ENCODE measurements at places on chromosomes 6 and 20.
A peak's percentile ranks its signal among the peaks of the same experiment; 100 is the strongest.

DNA sequence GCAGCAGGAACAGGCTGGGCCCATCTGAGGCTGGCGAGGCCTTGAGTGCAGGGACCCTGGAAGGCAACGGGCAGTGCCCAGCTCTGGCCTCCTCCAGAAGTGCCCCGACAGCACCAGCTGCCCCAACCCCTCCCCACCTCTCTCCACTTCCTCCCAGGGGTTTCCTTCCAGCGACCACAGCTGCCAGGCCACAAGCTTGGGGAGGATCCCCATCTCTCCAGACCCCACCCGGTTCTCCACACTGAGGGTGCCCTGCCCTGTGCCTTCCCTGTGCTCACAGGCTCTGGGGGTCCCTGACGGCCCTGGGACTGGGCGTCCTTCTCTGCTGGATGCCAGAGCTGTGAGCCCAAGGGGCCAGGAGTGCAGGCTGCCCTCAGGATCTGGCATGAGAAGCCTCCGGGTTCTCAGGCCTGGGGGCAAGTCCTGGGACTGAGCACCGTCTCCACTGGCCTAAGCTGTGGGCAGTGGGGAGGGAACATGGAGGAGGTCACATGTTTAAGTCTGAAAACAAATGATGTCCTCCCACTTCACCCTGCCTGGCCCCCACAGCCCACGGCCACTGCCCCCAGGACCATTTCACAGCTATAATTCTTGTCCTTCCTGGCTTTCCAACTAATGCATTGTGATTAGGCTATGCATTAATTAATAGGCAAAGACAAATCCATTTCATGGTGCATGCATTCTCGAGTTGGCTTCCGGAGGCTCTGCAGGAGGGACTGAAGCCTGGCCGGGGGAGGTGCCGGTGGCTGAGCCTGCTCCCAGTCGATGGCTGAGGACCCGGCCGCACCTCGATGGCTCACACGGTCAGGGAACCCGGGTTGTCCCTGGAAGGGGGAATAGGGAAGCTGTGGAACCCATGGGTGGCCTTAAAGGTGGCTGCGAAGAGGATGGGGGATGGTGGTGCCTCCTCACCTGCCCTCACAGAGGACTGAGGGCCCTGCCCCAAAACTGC lies 24.4 kb downstream of the BHLHE23 start:
- DNase-seq, result no peak

- peak; percentile 10 for DNase-seq
Measured at GRCh38 chr20:6702144-6702543, 65.3 kb upstream of the BMP2 start.

DNA sequence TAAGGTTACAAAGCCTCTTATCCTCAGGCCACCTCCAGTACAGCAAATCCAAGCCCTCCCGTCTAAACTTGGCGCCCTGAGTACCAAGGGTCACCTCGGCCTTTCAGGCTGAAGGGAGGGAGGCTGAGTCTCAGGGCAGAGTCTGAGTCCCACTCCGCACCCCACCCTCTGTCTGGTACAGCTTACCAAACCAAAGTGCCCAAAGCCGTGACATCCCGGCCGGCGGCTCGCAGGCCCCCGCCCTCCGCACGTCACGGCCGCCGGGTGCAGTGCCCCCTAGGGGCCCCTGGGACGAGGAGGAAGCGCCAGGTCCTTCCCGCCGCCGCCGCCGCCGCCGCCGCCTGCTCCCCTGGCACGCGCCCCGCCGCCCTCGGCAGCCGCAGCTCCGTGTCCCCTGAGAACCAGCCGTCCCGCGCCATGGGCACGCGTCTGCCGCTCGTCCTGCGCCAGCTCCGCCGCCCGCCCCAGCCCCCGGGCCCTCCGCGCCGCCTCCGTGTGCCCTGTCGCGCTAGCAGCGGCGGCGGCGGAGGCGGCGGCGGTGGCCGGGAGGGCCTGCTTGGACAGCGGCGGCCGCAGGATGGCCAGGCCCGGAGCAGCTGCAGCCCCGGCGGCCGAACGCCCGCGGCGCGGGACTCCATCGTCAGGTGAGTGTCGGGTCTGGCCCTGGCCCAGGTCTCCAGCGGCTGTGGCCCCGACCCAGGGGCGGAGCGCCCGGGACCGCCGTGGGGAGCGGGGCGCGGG lies at the start of gene MTHFD1L:
TSS of gene MTHFD1L (plus strand) at position 297 of the 741 bp plus-strand sequence. CDS start at position 418, 121 bp downstream.
- peak; percentile 76 for DNase-seq

GRCh38 chr6:121399966-121400365 lies 35.5 kb upstream of the GJA1 start:
- DNase-seq, result no peak

DNA sequence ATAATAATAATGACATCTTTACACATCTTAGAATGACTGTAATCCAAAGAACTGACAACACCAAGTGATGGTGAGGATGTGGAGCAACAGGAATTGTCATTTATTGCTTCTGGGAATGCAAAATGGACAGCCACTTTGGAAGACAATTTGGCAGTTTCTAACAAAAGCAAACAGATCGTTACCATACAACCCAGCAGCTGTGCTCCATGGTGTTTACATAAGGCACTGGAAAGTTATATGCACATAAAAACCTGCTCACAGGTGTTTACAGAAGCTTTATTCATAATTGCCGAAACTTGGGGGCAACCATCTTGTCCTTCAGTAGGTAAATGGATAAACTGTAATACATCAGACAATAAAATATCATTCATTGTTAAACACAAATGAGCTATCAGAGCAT lies 18.3 kb upstream of the ASF1A start:
- DNase-seq, result no peak

GRCh38 chr20:58695895-58696375 lies 3.3 kb downstream of the NPEPL1 start:
- no peak for DNase-seq
